ENCODE measurements at places on chromosomes 4 and X. TPM values are rescaled to one million over a fixed set of nuclear protein-coding genes. Genes with fewer than 3 reads are reported as not detected.
A peak's percentile ranks its signal among the peaks of the same experiment; 100 is the strongest.

DNA sequence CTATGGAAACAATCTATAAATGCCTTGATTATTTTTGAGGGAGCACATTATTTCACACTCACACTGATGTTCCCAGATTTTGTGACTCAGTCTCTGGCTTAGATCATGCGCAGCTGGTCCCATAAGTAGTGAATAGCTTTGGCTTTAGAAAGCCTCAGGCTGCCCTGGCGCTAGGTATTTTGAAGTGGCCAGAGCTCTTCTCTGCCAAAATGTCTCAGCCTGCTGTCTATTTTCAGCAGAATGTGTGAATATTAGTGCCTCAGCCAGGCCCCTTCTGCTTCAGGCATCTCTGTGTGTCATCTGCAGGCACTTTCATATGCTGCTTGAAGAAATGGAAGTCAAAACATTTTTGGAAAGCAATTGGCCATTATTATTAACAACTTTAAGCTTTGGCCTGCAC is 931.0 kb upstream of the INTU start:
- DNase-seq = peak; percentile 34

- no peak for DNase-seq
Measured at GRCh38 chr4:113699772-113700171, 61.8 kb downstream of the CAMK2D start.

Gene PRKX
- 78.0 TPM for total RNA-seq

DNA sequence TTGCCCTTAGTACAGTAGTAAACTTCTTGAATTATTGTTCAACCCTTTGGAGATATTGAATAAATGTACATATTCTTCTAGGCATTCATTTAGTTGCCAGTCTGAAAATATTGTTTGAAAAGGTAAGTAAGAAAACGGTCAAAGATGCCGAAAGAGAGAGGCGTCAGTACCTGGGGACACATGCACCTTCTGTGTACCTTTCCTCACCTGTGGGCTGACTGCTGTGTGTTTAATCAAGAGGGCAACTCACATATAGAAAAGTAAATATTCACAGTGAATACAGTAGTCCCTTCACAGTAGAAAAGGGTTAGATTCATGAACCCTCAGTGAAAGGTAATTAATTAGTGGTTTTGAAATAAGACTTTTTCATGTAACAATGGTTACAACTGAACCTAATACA is 6.9 kb downstream of the ANXA10 start:
- no peak for DNase-seq

Gene GLRA2
- total RNA-seq = 2.9 TPM

- no peak for DNase-seq
Measured at GRCh38 chr4:38146383-38146782, 186.2 kb downstream of the PTTG2 start.

Gene MAD2L1
- 6.3 TPM for total RNA-seq

- DNase-seq = no peak
Measured at GRCh38 chr4:152458801-152459302, 77.0 kb downstream of the FBXW7 start.

Gene KANTR
- total RNA-seq = 12.8 TPM

Gene CT47B1
- not detected for total RNA-seq

DNA sequence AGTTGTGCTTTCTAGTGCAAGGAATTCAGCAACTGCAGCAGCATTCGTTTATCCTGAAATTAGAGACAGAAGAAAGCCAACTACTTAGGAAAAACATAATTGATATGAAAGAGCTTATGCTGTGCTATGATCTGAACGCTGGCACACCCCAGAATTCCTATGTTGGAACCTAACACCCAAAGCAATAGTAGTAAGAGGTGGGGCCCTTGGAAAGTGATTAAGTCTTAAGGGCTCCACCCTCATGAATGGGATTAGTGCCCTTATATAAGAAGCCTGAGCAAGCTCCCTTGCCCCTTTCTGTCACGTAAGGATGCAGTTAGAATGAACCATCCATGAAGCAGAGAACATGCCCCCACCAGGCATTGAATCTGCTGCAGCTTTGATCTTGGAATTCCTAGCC is 5.4 kb upstream of the LSM6 start:
- no peak for DNase-seq

- DNase-seq = no peak
Measured at GRCh38 chrX:110038900-110039299, 36.0 kb downstream of the TMEM164 start.

Gene CAMK2D
- total RNA-seq = 129 TPM

Gene FGF5
- 1.9 TPM for total RNA-seq

Gene NLGN3
- 6.7 TPM for total RNA-seq

Data from umbilical cord (tissue), 2 donors.